ENCODE measurements at places on chromosomes 3 and 15. TPM values are rescaled to one million over a fixed set of nuclear protein-coding genes. Genes with fewer than 3 reads are reported as not detected.

The TMEM115 gene
- 41.6 TPM for total RNA-seq

The KBTBD8 gene
- 4.5 TPM for total RNA-seq

The ZNF148 gene
- 27.7 TPM for total RNA-seq

The DGKG gene
- total RNA-seq = not detected

Data from epithelial cell of umbilical artery (primary cell).